ENCODE measurements at places on chromosomes 4 and X.

DNA sequence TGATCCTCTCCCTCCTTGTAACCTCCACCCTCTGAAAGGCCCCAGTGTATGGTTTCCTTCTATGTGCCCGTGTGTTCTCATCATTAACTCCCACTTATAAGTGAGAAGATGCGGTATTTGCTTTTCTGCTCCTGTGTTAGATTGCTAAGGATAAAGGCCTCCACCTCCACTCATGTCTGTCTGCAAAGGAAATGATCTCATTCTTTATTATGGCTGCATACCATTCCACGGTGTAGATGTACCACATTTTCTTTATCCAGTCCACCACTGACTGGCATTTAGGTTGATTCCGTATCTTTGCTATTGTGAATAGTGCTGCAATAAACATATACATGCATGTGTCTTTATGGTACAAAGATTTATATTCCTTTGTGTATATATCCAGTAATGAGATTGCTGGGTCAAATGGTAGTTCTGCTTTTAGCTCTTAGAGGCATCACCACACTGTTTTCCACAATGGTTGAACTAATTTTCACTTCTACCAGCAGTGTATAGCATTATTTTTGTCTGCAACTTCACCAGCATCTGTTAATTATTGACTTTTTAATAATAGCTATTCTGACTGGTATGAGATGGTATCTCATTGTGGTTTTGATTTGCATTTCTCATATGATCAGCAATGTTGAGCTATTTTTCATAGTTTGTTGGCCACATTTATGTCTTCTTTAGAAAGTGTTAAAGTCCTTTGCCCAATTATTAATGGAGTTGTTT lies 1030.9 kb downstream of the FSTL5 start:
- no peak for DNase-seq

DNA sequence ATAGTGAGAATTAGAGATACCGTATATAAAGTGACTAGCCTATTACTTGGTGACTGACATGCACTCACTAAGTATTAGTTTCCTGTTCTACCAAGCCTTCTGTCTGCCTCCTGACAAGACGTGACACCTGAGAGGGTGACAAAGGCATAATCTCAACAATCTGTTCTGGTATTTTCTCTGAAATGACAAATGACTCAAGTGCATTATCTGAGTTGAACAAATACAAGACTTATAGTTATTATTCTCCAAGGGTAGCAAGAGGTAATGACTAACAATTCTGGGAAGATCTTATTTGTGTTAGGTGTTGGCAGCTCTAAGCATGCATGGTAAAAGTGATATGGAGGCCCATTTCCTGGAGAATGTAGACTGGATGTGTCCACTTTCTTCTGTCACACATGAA lies 60.6 kb downstream of the SYTL5 start:
- DNase-seq: no peak

DNA sequence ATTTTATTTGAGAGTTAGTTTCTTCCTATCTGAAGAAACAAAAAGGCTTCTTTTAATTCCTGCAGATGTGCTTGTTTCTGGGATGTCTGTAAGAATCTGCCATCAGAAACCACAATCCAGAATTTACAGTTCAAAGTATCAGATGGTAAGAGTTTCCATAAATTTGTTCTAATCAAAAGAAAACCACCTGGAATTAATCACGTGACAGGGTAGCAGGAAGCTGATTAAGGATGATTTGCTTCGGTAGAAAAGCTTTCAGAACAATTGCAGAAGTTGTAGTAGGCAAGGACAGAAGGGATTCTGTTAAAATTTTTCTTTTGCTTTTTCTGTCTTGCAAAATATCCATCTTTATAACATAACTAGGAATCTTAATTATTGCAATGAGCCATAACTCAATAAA lies 1975.1 kb upstream of the AGA start:
- no peak for DNase-seq

- no peak for DNase-seq
These were observed 26.4 kb upstream of the ELOVL6 start for GRCh38 chr4:110224812-110225211.

DNA sequence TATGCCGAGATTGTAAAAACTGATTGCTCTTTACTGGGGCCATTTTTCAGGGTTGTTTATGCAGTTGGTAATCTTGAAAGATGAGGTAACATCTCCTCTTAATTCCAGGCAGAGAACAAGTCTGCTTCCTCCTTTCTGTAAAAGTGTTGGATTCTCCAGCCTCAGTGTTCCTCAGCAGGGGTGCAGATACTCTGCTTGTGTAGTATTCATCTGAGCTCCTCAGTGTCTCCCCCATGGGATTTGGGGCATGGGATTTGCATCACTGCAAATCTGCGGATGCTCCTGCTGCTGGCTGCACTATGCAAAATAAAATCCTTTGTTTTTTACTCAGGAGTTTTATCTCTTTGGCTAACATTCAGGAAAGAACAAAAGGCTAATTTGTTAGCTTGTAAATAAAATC lies 104.9 kb upstream of the ATP8A1 start:
- DNase-seq: no peak

DNA sequence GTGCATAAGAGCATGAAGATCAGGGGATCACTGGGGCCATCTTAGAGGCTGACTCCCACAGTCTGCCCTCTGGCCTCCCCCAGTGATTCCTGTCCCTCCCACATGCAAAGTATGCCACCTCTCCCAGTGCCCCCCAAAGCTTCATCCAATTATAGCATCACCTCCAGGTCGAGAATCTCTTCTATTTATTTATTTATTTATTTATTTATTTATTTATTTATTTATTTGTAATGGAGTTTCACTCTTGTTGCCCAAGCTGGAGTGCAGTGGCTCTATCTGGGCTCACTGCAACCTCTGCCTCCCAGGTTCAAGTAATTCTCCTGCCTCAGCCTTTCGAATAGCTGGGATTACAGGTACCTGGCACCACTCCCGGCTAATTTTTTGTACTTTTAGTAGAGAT lies 50.1 kb downstream of the BCORL1 start:
- DNase-seq: no peak

DNA sequence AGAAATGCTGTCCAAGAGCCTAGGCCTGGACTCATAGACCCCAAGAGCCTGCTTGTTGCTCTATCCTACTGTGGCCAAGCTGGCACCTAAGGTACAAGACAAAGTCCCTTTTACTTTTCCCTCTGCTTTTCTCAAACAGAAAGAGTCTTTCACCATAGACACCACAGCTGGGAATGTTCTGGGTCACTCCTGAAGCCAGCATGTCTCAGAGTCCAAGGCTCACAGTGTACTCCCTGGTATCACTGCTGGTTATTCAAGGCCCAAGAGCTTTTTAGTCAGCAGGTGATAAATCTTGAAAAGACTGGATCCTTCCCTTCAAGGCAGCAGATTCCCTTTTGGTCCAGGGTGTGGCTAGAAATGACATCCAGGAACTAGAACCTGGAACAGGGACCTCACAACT lies 328.8 kb downstream of the IQCM start:
- no peak for DNase-seq

DNA sequence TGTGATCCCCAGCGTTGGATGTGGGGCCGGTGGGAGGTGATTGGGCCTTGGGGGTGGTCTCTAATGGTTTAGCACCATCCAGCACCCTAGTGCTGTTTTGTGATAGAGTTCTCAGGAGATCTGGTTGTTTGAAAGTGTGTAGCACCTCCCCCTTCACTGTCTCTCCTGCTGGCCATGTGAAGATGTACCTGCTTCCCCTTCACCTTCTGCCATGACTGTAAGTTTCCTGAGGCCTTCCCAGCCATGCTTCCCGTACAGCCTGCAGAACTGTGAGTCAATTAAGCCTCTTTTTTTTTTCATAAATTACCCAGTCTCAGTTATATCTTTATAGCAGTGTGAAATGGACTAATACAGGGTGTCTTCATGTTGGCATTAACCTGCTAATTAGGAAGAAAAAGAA lies 19.3 kb upstream of the TBC1D14 start:
- no peak for DNase-seq

GRCh38 chr4:10385994-10386394 lies 71.2 kb downstream of the ZNF518B start:
- no peak for DNase-seq

DNA sequence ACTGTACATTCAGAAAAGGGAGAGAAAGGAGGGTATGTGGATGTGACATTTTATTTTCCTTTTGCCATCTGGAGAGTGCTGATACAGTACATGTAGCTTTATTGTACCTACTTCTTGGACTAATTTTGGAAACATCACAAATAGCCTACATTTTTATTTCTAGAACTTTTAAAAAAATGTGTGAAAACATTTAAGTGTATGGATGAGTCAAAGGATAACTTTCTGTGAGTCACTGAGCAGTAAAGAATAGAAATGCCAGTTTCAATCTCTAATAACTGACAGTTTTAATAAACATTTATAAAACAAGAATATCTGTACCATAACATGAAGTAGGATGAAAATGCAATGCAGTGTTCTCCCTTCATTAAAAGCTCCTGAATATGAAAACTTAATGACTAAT lies 374.4 kb upstream of the NWD2 start:
- DNase-seq: no peak

GRCh38 chrX:7146020-7146702 lies 1.4 kb upstream of the STS start:
- no peak for DNase-seq

GRCh38 chrX:18900401-18900976 lies 83.4 kb downstream of the PHKA2 start:
- no peak for DNase-seq

GRCh38 chrX:906586-906985 lies 276.0 kb downstream of the SHOX start:
- no peak for DNase-seq

DNA sequence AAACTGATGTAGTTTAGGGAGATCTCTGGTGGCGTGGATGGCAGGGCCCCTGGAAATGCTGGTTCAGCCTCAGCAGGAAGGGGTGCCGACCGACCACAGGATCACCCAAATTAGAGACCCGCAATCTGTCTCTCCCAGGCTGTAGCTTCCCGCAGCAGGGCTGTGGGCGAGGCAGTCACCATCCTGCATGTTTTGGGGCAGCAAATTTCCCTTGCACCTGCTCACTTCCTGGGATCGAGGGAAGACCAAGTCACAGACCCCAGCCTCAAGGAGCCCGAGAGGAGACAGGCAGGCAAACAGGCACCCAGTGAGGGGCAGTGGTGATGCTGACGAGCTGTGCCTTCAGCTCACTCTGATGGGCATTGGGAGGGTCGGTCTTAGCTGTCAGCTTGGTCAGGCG lies 21.2 kb upstream of the GPR78 start:
- DNase-seq: no peak

GRCh38 chr4:140158365-140159030 lies 4.5 kb upstream of the MAML3 start:
- no peak for DNase-seq

All from renal cortex interstitium (tissue), 15 donors.